Hepatic stellate cell (primary cell): ENCODE measurements at places on chromosomes 12 and 14.

- no peak for DNase-seq
These were observed 116.3 kb downstream of the GLT1D1 start for GRCh38 chr12:128969480-128970055.

DNA sequence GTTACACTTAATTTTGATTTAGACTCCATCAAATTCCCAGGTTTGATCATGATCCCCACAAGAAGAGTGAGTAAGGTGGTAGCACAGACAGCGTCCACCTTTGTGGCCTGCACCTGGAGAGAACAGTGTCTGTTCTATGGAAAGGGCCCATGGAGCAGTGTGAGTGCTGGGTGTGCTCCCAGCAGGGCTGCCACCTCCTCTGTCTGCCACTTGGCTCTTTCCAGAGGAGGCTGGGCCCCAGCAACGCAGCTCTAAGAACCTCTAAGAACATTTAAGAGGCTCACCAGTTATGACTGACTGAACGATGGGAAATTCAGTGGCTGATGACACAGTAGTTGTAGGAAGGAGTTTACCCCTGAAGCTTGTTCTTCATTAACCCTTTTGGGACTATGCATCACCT is 17.3 kb downstream of the VDR start:
- DNase-seq = no peak

DNA sequence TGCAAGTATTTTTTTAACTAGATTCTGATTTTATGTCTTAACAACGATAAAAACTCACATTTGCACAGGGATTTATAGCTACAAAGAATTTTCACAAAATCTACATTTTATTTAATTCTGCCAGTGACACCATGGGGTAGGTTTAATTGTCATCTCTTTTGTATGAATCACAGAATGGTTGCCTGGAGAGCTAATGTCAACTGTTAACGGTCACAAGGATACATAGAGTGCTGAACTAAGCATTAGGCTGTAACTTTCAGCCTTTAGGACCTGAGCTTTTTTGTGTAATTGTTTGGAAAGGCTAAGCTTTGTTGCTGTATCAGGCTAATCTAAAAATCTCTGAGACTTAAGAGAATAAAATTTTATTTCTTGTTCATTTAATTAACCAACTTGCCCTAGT is 465.3 kb upstream of the TBX3 start:
- no peak for DNase-seq

GRCh38 chr12:88142610-88142991 is 494 bp downstream of the TMTC3 start:
- no peak for DNase-seq

- DNase-seq = no peak
These were observed 168.0 kb downstream of the PHLDA1 start for GRCh38 chr12:75863533-75863932.

DNA sequence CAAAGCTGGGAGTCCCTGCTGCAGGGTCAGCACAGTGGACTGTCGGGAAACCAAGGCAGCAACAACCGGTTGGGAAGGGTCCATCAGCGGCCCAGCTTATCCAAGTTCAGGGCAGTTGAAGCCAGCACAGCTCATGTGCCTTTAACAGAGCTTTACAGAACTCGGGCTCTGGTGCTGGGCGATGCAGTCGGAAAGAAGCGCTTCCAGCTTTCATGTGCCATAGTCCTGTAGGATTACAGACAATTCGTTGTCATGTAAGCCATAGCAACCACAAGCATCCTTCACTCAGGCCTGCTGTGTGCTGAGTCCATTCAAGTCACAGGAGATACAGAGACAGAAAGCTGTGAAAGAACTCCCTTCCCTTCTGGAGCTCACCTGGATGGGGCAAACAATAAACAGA is 3.5 kb upstream of the FAM181A start:
- no peak for DNase-seq

- no peak for DNase-seq
These were observed 100.2 kb upstream of the EVL start for GRCh38 chr14:99964979-99965378.

GRCh38 chr12:96061864-96062453 is 26.6 kb upstream of the LTA4H start:
- DNase-seq = peak; percentile 72

GRCh38 chr12:123996581-123996980 is 23.6 kb downstream of the ZNF664 start:
- DNase-seq = no peak

GRCh38 chr12:61213646-61214045 is 1046.6 kb upstream of the USP15 start:
- no peak for DNase-seq

DNA sequence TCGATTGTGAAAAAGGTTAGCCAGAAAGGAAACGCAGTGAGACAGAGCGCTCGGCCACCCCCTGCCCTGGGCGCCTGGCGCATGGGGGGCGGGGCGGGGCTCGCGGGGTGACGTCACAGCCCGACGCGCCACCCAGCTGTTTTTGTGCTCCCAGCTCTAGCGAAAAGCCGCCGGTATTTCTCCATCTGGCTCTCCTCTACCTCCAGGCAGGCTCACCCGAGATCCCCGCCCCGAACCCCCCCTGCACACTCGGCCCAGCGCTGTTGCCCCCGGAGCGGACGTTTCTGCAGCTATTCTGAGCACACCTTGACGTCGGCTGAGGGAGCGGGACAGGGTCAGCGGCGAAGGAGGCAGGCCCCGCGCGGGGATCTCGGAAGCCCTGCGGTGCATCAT is at the start of gene GABARAPL1:
Gene GABARAPL1, plus strand, starts transcription at position 139 of the 393 bp plus-strand sequence. Its CDS starts 253 bp downstream, at position 392.
- peak; percentile 82 for DNase-seq

DNA sequence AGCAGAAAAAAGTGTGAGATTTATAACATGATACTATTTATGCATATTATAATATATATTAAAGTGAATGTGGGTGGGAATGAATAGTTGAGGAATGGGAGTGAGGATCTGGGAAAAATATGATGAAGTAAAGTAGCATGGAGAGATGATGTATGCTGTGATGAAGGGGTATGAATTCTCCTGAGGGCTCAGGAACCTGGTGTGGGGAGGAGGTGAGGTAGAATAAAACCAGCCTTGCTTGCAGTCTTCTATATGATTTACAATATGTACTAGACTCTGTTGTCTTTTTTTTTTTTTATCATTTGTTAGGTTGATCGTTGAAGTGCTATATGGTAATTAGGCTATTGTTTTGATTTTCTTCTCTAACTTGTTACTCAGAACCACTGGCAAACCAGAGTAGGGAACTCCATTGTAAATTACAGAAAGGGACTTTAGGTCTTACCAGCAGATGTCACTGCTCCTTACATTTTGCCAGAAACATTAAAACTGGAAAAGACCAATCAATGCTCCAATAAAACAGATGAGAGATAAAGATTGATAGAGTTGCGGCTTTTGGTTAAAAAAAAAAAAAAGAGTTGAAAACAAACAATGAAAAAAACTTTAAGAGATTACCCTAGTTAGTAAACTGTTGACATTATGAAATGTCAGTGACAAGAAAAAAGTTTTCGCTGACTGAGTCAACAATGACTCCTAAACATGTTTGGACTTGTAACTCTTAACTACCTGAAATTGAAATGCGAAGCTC is 39.9 kb downstream of the ATL1 start:
- DNase-seq = no peak

GRCh38 chr12:50788561-50788960 is 24.7 kb downstream of the ATF1 start:
- peak; percentile 64 for DNase-seq

- DNase-seq = no peak
These were observed 672.9 kb downstream of the BCL11B start for GRCh38 chr14:98599082-98599481.

DNA sequence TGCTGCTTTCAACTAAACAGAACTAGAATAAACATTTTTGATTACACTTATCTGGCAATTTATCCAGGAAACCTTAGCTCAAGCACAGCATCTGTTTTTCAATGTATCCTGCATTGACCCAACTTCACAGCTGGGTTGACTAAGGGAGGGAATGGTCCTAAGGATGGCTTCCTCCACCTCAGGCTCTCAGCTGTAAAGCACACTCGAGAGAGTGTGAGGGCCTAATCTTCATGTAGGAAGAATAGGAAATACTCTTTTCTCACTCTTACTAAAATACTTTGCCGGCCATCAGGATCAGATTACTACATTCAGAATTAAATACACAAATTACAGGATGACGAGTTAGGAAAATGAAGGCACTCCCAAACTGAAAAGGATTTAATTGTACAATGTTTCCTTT is 7.2 kb downstream of the SETD3 start:
- no peak for DNase-seq

- DNase-seq = no peak
These were observed 19.6 kb downstream of the LGMN start for GRCh38 chr14:92728759-92729364.

DNA sequence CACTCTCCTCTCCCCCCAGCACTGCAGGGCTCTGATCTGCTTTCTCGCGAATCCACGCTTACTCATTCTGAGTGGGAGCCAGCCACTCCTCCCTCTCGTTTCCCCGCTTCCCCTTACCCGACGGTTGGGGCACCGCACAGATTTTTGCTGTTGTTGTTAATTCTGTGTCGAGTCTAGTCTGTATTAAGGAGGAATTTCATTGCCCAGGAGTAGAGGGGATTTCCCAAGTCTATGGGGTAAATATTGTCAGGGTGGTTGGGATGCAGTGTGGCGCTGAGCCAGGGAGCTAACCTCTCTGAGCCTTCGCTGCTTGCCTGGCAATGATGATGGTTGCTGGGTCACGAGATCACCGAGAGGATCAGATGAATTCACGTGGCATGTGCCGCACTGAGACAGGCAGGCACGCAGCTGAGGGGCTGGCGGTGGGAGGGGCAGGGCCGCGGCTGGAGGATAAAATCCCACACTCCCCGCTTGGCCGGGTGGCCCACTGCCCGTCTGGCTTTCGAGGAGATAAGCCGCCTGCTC is 18.5 kb downstream of the NCOR2 start:
- no peak for DNase-seq

DNA sequence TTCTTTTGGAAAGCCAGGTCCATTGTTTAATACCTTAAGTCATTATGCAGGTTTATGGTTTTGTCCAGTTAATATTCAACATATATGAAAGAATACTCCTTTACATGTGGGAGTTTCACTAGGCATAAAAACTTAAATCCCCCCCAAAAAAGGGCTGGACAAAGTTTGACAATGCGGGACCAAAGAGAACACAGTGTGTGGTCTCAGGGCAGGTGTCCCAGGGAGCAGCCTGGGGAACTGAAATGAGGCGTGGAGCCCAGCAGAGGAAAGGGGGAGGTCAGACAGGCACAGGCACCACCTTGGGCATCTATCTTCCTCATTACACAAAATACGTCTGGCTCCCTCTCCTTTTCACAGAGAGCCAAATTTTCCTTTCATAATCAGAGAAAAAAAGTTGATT is 22.5 kb downstream of the PKP2 start:
- DNase-seq = no peak

DNA sequence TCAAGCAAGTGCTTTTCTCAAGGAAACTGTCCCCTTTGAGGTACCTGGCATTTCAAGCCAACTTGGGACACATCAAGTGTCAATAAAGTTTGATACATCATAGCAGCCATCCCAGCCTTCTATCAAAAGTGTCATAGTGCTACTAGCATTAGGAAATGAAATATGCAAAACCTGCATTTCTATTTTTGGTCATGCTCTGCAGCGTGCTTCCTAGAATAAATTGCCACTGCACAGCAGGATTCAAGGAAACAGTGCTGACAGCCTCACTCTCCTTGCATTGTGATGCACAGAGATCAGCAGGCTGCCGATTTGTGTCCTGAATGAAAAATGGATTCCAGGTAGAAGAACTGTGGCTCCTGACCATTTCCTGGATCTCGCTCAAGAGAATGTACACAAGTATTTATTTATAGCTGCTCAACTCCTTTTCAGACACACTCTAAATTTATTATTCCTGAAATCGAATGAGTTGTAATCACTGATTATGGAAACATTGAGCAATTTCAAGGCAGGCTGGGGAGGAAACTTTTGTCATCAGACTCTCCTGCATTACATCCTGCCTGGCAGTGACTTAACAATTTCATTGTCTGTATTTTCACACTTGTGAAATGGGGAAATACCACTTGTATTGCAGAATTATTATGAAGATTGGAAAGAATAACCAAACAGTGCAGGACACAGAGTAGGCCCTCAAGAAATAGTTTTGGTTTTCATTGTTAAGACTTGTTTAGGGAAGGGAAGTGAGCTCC is 120.9 kb downstream of the SLC38A6 start:
- DNase-seq = no peak

DNA sequence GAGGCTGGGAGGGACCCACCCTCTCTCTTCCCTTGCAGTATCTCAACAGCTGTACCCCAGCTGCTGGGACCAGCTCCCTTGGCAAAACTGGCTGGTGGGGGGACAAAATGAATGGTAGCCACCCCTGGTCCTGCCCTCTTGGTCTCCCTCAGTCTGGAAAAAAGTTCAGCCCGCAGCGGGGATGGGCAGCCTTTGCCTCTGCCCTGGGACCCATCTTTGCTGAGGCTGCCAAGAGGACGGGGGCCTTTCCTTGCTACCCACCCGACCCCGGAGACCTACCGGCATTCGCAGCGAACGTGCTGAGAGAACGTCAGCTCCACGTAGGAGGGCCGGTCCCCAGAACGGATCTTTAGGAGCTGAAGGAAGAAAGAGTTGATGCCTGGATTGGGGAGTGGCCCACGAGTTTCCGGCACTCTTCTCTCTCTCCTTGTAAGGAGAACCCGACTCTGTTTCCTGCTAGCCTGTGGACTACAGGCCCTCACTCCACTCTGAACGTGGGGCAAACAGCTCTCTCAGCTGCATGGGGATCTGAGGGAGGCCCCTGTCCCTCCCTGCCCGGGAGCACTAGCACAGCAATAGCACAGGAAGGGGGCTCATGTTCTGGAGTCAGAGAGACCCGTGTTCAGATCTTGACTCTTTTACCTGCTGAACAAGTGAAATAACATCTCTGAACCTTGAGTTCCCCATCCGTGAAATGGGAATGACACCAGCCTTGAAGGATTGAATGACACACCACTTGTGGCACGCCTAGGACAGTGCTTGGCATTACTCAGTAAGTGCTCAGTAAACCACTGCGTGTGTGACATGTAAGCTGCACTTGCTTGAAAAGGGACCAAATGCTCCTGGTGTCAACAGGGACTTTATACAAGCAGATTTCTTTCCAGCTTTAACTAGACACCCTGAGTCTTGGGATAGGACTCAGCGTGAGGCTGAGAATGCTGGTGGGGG is 6.9 kb downstream of the PGF start:
- no peak for DNase-seq

DNA sequence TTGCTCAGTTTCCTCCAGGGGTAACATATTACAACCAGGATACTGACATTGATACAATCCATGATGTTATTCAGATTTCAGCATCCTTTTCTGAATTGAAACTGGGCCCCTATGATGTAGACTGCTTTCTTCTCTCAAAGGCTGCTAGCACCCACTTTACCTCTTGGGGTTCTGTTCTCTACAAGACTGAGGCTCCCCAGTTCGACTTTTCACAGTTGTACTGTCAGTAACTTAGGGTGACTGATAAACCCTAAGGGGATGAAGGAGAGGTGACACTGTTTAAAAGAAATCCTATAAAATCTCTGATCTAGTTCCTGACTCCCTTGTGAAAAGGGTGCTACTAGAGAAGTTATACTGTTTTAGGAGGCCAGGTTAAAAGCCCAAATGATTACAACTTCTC is 818 bp downstream of the VPS33A start:
- DNase-seq = no peak

DNA sequence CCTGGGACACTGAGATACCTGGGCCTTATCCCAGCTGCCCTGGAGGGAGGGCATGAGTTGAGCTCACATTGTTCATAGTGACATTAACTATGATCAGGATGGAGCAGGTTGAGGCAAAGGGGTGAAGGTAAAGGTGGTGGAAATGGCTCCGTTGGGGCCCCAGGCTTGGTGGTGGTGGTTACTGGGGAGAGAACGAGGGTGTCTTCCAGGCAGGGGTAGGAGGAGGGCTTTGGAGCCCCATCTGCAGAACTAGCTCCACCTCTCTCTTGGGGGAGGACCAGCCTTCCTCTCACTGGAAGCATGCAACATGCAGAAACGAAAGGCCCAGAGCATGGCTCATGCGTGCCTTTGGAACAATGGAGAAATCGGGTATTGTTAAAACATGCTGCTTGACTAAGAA is 217.0 kb downstream of the SLC41A2 start:
- DNase-seq = no peak
